Activated CD8-positive, alpha-beta memory T cell treated with anti-CD3 and anti-CD28 coated beads for 1 hour (primary cell): ENCODE measurements at places on chromosomes 4 and X.

- no peak for DNase-seq
Measured at GRCh38 chrX:68694435-68695205, 47.2 kb downstream of the STARD8 start.

GRCh38 chr4:61254406-61254805 is 54.3 kb downstream of the ADGRL3 start:
- no peak for DNase-seq

GRCh38 chr4:134567461-134567860 is 365.9 kb upstream of the PABPC4L start:
- DNase-seq: no peak

GRCh38 chr4:139692309-139693012 is 26.8 kb downstream of the MGST2 start:
- no peak for DNase-seq

DNA sequence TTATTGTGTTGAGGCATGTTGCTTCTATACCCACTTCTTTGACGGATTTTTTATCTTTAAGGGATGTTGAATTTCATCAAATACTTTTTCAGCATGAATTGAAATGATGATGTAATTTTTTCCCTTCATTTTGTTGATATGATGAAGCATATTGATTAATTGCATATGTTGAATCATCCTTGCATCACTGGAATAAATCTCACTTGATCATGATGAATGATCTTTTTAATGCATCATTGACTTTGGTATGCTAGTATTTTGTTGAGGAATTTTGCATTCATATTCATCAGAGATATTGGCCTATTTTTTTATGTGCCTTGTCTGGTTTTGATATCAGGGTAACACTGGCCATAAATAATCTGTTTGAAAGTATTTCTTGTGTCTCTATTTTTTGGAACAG is 754.7 kb downstream of the KCTD8 start:
- DNase-seq: no peak

GRCh38 chr4:109044431-109044830 is 258.0 kb downstream of the COL25A1 start:
- DNase-seq: no peak

- DNase-seq: no peak
Measured at GRCh38 chrX:1946974-1947373, 332.1 kb downstream of the ASMT start.

DNA sequence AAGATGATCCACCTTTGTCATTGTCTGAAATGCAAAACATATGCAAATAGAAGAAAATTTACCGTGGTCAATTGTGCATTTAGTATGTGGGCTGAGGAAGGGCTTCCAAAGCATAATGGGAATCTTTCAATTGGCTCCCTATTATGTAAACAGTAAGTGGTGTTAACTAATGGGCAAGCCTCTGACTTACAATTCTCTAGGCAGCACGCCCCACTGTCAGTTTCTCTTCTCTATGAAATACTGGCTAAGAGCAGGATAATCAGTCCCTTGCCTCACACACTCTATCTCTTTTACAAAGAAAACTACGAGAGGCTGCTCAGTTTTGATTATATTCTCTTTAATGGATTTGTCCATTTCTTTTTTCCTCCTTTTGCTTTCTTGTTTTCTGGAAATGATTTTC is 1272.6 kb downstream of the PCDH19 start:
- no peak for DNase-seq

DNA sequence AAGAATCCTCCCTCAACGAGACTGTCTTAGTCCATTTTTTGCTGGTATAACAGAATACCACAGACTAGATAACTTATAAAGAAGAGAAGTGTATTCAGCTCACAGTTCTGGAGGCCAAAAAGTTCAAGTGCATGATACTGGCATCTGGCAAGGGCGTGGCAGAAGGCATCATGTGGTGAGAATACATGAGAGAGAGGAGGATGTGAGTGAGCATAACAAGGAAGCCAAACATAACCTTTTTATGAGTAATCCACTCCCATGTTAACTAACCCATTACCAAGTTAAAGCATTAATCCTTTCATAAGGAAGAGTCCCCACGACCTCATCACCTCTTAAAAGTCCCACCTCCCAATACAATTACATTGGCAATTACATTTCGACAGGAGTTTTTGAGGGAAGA is 504.6 kb downstream of the IQCM start:
- no peak for DNase-seq

GRCh38 chr4:168550064-168550766 is 53.4 kb downstream of the PALLD start:
- no peak for DNase-seq

DNA sequence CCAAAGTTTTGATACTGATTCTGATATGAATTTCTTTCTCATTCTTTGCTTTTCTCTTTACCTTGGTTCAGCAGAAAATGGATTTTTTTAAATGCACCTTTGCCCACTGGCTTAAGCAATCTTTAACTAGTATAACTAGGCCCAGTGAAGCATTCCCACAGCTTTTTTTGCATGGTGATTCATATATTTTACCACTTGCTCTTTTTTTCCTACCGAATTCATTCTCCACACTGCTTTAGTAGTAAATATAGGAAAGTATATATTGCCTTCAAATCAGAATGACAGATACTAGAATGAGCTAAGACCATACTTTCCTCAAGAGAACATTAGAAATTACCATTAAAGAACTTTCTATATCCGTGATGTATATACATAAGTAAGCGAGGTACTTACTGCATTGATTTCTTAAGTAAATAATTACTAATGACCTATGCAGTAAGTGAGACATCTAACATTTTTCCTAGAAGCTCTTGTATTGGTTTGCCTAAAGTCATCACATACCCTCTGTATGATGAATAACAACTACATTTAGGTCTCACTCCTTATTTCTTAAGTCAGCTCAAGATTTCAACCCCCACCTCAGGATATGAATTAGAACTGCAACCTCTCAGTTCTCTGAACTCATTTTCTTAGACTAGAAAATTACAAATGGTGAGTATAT is 44.2 kb downstream of the SLC4A4 start:
- no peak for DNase-seq

DNA sequence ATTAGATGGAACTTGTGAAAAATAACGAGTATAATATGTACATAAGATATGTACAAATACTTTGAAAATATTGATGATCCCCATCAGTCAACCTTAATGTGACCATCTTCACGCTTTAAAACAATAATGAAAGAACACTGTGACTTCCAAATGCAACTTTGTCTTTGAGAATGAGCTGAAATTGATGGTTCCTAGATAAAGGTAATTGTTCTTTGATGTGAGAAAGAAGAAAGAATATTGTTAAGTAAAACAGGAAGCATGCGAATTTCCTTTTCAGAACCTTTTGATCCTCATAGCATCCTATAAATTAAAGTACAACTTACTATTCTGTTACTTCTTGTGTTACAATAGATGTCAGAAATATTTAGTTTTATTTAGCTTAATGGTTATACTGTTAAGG is 22.2 kb downstream of the IL2 start:
- DNase-seq: no peak

DNA sequence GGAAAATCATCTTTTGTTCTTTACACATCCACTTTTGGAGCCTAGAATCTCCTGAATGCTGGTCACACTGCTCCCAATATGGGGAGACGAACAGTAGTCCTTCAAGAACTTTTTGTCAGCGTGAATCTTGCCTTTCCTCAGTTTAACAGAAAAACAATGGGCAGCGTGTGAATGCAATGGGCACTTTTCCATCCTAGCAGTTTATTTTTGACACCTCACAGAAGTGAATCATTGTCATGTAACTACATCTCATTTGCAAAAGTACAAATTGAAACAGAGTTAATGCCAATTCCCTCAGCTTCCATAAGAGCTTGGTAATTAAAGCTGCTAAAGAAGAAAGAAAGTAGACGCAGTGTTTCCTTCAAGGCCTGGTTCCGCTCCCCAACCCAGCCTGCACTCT is 85.5 kb downstream of the DRD5 start:
- no peak for DNase-seq

DNA sequence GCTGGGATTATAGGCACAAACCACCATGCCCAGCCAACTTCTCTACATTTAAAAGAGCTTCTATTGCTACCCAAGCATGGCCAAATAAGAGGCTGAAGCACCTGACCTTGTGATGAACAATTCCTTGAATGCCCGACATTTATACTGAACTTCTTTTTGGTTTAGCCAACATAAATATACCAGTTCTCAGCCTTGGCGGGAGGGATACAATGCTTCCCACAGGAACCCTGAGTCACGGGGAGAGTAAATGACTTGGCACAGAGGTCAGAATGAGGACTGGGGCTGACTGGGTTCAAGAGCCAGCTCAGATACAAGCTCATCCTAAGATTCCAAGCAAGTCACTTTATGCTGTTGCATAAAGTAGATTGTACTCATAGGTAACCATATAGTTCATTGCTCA is 6.1 kb downstream of the HOPX start:
- no peak for DNase-seq

GRCh38 chr4:152307669-152308068 is 228.2 kb downstream of the FBXW7 start:
- DNase-seq: no peak

DNA sequence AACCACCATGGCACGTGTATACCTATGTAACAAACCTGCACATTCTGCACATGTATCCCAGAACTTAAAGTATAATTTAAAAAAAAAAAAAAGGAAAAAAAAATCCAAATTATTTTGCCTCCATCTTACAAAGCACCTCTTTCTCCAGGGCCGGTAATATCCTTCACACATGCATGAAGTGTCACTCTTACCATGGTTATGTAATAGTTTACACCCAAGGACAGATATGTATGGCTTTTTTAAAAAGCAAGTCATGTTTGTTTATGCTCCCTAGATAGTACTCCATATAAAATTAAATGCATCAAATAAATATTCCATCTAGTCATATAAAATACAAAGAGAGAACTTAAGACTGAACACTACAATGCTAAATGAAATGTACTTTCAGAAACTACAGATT is 22.5 kb downstream of the CHIC2 start:
- DNase-seq: no peak

DNA sequence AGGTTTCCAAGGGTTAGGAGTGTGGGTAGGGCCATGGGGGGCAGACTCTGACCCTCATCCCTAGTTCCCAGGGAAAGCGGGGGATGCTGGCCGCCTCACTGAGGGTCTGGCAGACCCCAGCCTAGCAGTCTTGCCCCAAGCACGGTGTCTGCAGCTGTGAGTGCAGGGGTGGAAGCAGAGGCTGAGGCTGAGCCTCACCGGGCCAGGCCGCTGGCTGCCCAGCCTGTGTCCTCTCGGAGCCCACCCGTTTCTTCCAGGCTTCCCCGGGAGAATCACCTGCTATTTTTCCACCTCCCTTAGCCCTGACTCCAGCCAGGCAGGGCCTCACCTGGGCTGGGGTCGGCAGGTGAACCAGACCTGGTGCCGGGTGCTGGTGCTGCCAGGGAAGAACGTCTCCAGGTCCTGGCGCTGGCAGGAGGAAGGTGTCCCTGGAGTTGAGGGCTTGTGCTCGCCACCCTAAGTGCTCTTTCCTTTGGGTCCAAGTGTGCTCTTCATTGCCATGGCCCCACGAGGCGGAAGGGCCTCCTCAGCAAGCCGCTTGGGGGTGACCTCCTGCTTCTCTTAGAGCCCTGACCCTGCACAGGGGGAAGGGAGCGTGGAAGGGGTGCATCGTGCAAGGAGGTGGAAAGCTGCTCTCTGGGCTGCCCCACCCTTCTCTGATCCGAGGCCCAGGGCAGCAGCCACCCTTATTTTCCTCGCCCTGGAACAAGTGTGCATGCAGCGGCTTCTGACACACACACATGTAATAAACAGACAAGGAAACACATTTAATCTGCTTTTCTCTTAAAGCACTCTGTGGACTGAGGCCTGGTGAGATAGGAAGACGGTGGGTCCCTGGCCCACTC is 112.7 kb downstream of the FAM53A start:
- no peak for DNase-seq

- no peak for DNase-seq
Measured at GRCh38 chrX:130691576-130691975, 211.4 kb downstream of the ENOX2 start.

DNA sequence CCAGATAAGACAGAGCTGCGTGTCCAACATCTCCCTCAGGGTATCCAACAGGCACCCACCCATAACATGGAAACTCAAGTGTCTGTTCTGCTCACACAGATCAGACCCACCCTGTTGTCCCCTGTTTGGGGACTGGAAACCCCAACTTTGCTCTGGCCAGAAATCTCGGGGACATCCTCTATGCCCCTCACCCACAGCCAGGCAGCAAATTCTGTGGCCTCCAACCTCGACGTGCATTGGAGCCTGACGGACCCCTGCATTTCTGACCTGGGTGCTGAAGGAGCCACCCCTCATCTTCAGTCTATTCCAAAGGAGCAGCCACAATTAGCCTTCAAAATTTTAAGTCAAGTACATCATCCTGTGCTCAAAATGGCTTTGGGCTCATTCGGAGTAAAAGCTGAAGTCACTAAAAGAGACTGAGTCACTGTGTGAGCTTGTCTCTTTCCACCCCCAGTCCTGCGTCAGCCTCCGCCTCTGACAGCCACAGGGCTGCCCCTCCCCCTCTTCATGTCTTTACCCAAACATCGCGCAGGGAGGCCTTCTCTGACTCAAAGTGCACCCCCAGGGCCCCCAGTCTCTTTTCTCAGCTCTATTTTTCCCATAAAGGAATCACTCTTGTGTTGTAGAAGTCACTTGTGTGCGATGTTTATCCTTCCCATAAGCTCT is 24.4 kb upstream of the PDE6B start:
- DNase-seq: no peak

GRCh38 chr4:130591091-130591490 is 1495.1 kb downstream of the C4orf33 start:
- no peak for DNase-seq

GRCh38 chrX:40975951-40976350 is 109.3 kb upstream of the USP9X start:
- no peak for DNase-seq

DNA sequence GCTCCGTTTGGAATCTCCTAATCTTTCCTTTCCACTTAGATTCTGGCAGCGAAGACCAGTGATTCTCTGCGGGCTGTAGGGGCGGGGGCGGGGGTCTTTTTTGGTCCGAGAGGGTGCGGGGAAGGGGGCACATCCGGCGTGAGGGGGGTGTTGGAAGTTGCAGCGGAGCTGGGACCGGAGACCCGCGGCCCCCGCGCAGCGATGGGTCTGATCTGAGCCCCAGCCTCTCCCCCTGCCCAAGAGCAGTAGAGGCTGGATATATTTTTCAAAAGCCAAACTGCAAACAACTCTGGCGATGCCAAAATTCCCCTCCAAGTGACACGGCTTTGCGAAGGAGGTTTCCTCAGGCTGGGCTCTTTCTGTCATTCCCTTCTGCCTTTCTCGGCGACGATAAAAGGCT is 355 bp downstream of the GRID2 start:
- DNase-seq: no peak

DNA sequence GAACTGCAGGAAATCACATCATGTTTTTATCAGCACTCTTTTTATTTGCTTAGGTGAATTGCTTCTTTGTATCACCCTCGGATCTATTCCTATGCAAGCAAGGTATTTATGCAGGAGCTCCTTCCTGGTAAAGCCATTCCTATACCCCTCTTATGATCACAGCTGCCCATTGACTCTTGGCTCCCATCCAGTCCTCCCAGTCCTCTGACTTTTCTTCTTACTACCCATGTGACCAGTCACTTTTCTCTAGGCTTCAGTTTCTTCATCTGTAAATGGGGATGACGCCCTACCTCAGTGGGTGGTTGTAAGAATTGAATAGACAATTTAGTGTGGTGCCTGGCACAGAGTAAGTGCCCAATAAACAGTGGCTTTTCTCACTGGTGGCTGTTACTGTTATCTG is 144.9 kb downstream of the FHIP1A start:
- DNase-seq: no peak

- no peak for DNase-seq
Measured at GRCh38 chr4:62402088-62402806, 1202.1 kb downstream of the ADGRL3 start.
